ENCODE measurements at places on chromosomes 2 and 18. TPM values are rescaled to one million over a fixed set of nuclear protein-coding genes. Genes with fewer than 3 reads are reported as not detected.

Gene SLC5A7
- total RNA-seq, result not detected

Gene NEMP2
- 7.4 TPM for total RNA-seq

Gene SCN3A
- total RNA-seq, result 2.2 TPM

Gene SERPINB10
- total RNA-seq, result 4.2 TPM

Gene PDE6D
- 22.9 TPM for total RNA-seq

Gene CTDSP1
- 78.4 TPM for total RNA-seq

DNA sequence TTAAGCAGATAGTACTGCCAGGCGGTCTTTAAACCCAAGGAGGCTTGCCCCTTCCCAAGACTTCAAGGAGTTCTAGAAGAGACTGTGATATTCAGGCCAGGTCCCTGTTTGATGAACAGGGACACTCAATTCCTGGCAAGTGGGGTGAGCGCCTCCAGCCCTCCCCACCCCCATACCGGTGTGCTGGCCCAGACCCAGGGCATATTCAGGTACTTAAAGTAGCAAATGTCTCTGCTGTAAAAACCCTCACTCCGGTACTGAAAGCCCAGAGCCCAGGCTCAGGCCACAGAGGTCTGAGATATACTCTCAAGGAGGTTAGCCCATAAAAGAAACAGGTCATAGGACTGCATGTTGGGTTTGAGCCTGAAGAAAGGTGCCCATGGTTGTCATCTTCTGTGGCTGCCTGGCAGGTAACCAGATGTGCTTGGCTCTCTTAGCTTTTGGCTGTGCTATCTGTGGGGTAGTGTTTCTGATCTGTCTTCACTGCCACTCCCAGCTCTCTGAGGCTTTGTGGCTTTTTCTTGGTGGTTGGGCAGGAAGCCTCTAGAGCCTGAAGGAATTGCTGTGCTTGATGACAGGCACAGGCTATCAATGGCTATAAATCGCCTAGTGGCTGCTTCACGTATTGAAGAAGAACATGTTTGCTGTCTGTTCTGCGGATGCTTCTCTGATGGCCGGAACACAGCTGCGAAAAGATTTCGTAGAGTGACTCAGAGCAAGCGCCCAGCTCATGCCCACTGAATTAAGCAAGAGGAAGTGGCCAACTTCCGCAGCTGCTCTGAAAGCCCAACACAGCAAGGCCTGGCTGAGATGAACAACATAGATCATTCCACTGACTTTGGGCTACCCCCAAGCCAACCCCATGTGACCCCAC lies 63.3 kb upstream of the ALPP start:
- H3K36me3 ChIP-seq, result peaks cover 31% of the 10 kb centered on the region
- H3K4me1 ChIP-seq, result peaks cover 8% of the 10 kb centered on the region
- H3K27ac ChIP-seq, result no peak overlapping the region
- H3K4me3 ChIP-seq, result no peak overlapping the region

- peaks cover under 1% of the 10 kb centered on the region for H3K4me1 ChIP-seq
- H3K4me3 ChIP-seq, result no peak overlapping the region
- H3K27me3 ChIP-seq, result peaks cover 37% of the 10 kb centered on the region
- DNase-seq, result no peak
- no peaks in the 10 kb centered on the region for H3K36me3 ChIP-seq
These were observed 5.8 kb upstream of the DGUOK start for GRCh38 chr2:73920577-73921545.

GRCh38 chr2:7620255-7620654 lies 703.0 kb downstream of the RNF144A start:
- no peaks in the 10 kb centered on the region for H3K27me3 ChIP-seq
- H3K27ac ChIP-seq, result no peak overlapping the region
- no peaks in the 10 kb centered on the region for H3K36me3 ChIP-seq
- no peak overlapping the region for H3K4me3 ChIP-seq
- no peak for DNase-seq

DNA sequence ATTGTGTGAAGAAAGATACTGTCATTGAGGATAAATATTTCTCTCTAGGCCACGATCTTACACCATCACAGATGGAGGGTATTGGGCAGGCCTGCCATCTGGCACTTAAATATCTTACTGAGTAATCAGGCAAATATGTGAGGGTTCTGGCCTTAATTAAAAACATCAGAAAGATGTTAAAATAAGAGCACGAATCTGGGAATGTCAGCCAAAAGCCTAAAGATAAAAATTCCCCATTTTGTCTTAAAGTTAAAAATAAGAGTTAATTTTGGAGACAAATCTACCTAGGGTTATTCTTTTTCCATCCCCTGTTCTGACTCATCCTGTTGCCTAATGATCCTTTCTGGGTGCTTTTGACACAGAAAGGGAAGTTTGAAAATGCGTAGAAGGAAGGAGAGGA lies 121.0 kb downstream of the SUCLG1 start:
- no peak overlapping the region for H3K27ac ChIP-seq
- peaks cover 15% of the 10 kb centered on the region for H3K4me1 ChIP-seq
- H3K36me3 ChIP-seq, result no peaks in the 10 kb centered on the region
- no peak overlapping the region for H3K4me3 ChIP-seq
